ENCODE measurements at places on chromosomes 5 and 9. TPM values are rescaled to one million over a fixed set of nuclear protein-coding genes. Genes with fewer than 3 reads are reported as not detected.

Gene PCDHB4
- not detected for total RNA-seq

Gene RNF208
- 0.45 TPM for total RNA-seq

Gene PCDHA1
- total RNA-seq: not detected

Gene FAM153A
- total RNA-seq: 1.8 TPM

Gene ADAMTS19
- 18.0 TPM for total RNA-seq

Gene ANKRD33B
- 2.8 TPM for total RNA-seq

Gene TICAM2
- total RNA-seq: 9.9 TPM

Gene MARCHF6
- total RNA-seq: 384 TPM

Gene SLC6A19
- total RNA-seq: 0.43 TPM

Gene SPATA31E1
- not detected for total RNA-seq

Gene GPR150
- total RNA-seq: not detected

Gene TMC1
- total RNA-seq: not detected

Gene DRD1
- not detected for total RNA-seq

Gene PCDHGA6
- total RNA-seq: 0.58 TPM

Gene JMY
- 5.8 TPM for total RNA-seq

Gene PITX1
- total RNA-seq: 42.6 TPM

Gene CAMK4
- total RNA-seq: 16.9 TPM

Gene ALDOB
- total RNA-seq: not detected

Gene CCNI2
- total RNA-seq: 56.7 TPM

Gene FOXD4L4
- not detected for total RNA-seq

Gene PCDH12
- 1.2 TPM for total RNA-seq

Gene FRRS1L
- 4.6 TPM for total RNA-seq

Gene CDC37L1
- 3.5 TPM for total RNA-seq

Gene FGF10
- total RNA-seq: 27.2 TPM
